ENCODE measurements at places on chromosomes 2 and 18. TPM values are rescaled to one million over a fixed set of nuclear protein-coding genes. Genes with fewer than 3 reads are reported as not detected.
A peak's percentile ranks its signal among the peaks of the same experiment; 100 is the strongest.

DNA sequence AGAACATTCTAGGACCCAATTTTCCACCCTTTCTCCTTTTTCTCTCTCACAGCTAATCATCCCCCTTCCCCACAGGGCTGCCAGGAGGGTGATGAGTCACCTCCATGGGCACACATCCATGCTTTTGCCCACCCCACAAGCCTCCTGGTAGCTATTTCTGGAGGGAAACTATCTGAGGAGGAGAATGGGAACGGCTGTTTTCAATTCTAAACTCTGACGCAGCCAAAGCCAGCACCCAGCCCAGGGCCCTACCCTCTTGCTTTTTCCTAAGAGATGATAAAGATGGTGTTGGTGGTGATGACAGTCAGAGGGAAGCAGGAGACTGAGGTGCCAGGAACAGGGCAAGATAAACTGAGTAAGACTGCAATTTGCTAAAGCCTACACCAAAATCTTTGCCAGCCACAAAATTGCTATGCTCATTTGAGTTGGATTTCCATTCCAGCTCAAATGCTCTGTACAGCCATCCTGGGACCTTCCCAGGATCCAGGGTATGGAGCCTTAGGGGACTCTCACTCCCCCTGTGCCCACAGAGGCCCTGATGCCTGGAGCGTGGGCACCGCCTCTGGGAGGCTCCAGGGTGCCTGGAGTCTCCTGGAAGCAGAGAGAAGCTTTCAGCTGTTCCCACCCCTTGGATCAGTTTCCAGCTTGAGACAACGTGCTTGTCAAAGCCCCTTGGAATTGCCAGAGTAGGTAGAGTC lies 62.0 kb upstream of the FZD7 start:
- DNase-seq: no peak

DNA sequence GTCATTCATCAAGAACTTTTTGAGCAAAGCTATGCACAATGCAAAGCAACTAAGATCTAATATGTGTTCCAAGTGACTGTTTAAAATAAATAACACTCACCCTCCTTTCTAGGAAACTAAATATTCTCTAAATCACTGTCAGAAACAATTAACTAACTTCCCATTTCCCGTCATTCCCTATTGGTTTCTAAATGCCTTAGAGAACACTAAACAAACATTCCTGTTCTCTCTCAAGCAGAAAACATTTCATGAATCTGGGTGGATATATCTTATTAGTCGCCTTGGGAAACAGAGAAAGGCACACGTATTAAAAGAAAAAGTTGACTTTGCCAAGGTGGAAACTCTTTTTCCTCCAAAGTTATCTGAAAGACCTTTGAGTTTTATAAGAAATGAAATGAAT lies 735.2 kb downstream of the MBD2 start:
- DNase-seq: peak; percentile 41

GRCh38 chr2:132929786-132930185 lies 259.8 kb upstream of the LYPD1 start:
- DNase-seq: no peak

The SNORC gene
- polyA plus RNA-seq: 1.2 TPM

DNA sequence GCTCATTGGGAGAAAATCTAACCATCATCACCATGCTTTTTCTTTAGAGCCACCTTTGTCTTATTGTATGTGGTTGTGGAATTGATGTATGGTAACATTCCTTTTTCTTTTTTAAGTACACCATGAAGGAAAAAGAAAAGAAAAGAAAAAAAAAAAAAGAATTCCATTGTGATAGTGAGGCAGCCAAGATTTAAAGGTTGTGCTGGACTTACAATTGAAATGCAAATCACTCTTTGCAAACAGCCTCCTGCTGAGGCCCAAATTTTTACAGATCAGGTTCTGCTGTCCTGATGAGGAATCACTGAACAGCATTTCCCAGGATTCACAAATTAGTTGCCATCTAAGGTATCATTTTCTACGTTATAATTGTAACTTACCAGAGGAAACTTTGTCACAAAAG lies 1101.0 kb upstream of the FANCL start:
- no peak for DNase-seq

The ZC3H6 gene
- polyA plus RNA-seq: 8.8 TPM

- no peak for DNase-seq
Observed at GRCh38 chr18:25533218-25533617, 181.3 kb upstream of the ZNF521 start.

The HOXD8 gene
- polyA plus RNA-seq: 42.2 TPM

DNA sequence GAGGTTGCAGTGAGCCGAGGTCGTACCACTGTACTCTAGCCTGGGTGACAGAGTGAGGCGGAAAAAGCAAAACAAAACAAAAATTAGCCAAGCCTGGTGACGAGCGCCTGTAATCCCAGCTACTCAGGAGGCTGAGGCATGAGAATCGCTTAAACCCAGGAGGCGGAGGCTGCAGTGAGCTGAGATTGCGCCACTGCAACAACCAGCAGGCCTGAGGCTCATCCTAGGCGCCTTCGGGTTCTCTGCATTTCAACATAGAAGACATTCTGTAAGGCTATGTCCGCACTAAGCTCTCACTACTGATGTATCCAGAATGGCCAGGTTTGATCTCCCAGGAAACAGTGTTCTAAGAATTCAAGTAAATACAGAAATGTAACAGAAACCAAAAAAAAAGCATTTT lies 23.5 kb downstream of the PTPN2 start:
- no peak for DNase-seq

The ACADL gene
- polyA plus RNA-seq: 2.3 TPM

DNA sequence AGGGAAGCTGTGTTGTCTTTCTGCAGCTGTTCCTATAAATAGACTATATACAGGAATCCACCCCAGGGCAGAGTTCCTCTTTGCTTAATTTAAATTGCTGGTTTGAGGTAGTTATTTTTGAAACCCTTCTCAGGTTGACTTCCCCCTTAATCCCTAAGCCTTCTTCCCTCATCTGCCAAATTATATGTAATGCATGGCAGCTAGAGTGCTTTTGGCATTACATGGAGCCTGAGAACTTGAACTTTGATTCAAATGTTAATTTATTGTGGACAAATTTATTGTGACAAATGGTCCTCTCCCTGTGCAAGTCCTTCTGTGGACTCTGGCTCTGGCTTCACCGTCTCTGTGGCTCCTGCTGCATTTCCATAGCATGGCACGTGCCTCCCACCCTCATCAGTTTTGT lies 29.2 kb downstream of the MYO1B start:
- DNase-seq: no peak

The GPR75 gene
- polyA plus RNA-seq: 1.8 TPM
